ENCODE measurements at places on chromosomes 13 and 19.

- DNase-seq: no peak
Observed at GRCh38 chr13:20566468-20566897, 474 bp upstream of the IFT88 start.

DNA sequence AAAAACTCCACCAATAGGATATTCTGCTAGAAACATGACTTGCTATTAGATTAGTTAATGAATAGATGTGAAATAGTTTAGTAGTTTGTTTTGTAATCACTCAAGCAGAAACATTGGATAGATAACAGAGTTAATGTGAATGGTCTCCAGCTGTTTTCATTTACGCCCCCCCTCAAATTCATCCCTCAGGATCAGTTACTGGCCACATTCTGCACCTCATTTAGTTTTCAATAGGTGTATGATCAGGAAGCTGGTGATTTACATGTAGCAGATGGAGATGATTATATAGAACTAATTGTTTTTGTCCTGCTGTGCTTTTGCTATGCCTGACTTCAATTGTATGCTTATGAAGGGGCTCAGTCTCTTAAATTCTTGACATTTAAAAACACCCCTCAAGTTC is 759.0 kb downstream of the SLITRK6 start:
- no peak for DNase-seq

DNA sequence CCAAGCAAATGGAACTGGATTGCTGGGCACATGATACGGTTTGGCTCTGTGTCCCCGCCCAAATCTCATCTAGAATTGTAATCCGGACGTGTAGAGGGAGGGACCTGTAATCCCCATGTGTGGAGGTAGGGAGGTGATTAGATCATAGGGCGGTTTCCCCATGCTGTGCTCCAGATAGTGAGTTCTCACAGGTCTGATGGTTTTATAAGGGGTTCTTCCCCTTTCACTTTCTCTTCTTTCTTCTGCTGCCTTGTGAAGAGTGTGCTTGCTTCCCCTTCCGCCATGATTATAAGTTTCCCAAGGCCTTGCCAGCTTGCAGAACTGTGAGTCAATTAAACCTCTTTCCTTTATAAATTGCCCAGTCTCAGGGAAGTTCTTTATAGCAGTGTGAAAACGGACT is 32.6 kb upstream of the MTIF3 start:
- DNase-seq: no peak

DNA sequence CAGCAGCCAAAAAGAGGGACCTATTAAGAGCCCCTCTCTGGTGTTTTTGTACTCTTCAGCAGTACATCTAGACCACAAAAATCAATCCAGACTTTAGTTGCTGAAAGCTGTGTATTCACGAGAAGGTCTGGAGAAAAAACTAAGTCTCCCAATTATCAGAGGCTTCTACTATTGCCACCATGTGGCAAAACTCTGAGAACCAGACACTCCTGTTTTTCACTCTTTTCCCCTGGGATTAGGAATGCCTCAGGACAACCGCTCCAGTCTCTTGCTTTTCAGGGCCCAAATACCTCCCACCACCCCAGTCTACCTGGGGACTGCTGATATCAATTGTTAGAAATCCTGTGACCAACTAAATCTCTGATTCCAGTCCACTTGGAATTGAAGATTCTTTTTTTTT is 30.1 kb upstream of the OBI1 start:
- DNase-seq: no peak

GRCh38 chr13:43195112-43195511 is 171.7 kb downstream of the DNAJC15 start:
- DNase-seq: no peak

GRCh38 chr19:13169769-13170168 is 19.6 kb downstream of the IER2 start:
- DNase-seq: no peak

DNA sequence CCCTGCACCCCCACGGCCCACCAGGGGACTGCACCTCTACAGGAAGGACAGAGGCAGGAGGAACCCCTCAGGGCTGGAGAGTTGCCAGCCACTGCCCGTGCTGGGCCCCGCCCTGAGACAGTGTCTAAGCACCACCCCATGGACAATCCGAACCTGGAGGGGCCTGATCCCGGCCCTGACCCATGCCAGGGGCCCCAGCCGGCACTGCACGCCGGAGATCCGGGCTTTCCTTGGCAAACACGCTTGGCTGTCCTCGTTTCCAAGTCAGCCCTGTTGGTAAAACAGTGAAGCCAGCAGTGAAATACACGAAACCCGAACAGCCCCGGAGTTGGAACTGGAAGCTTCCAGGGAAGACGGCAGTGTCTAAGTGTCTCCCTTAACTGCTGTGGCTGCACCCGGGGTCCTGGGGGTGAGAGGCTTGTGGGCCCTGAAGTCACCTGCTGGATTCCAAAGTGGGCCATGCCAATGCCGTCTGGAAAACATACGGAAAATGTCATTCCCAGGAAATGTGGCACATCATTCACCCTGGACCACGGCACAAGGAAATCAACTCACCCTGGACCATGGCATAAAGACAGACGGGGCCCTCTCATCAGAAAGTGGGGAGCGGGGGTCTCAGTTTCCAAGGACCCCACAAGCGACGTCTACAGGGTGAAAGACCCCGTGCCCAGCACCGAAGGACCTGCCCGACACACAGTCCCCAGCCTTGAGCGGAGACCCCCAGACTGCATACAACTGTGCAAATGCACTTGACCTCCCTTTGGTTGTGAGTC is 30.9 kb downstream of the RASA3 start:
- DNase-seq: no peak

- no peak for DNase-seq
Observed at GRCh38 chr19:5567360-5567969, at the start of gene TINCR. TSS of gene TINCR (minus strand) at chr19:5567953.

DNA sequence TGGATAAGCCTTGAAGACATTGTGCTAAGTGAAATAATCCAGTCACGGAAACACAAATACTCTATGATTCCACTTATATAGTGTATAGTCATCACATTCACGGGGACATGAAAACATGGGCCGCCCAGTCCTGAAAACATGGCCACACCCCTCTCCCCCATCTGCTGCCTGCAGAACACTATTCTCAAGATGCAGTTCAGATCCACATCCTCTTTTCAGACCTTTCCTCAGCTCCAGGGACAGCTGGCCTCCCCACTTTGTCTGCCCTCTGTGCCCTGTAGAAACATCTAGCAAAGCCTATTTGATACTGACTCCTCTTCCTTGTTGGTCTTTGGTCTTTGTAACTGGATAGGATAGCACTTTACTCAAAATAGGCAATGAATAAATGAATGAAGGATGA is 8.3 kb downstream of the RFX2 start:
- DNase-seq: no peak

- DNase-seq: no peak
Observed at GRCh38 chr19:5587661-5588060, 19.9 kb upstream of the TINCR start.

DNA sequence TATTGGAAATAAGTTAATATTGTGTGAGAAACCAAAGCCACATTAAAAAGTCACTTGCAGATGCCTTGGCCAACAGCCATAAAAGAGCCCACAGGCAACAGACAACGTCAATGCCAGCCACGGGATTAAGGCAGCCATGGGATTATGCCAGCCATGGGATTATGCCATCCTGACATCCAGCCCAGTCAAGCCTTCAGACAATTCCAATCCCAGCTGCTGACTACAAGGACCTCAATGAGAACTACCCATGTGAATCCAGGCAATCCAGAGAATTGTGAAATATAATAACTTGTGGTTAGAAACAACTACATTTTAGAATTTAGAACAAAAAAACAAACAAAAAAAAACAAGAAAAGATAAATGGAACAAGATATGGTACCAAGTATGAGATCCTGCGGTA is 356.6 kb downstream of the EFNB2 start:
- DNase-seq: no peak

GRCh38 chr13:30751183-30751933 is 16.0 kb downstream of the ALOX5AP start:
- no peak for DNase-seq

GRCh38 chr13:71702253-71702652 is 164.8 kb downstream of the DACH1 start:
- no peak for DNase-seq

- DNase-seq: no peak
Observed at GRCh38 chr13:53013113-53013512, 15.5 kb upstream of the OLFM4 start.

DNA sequence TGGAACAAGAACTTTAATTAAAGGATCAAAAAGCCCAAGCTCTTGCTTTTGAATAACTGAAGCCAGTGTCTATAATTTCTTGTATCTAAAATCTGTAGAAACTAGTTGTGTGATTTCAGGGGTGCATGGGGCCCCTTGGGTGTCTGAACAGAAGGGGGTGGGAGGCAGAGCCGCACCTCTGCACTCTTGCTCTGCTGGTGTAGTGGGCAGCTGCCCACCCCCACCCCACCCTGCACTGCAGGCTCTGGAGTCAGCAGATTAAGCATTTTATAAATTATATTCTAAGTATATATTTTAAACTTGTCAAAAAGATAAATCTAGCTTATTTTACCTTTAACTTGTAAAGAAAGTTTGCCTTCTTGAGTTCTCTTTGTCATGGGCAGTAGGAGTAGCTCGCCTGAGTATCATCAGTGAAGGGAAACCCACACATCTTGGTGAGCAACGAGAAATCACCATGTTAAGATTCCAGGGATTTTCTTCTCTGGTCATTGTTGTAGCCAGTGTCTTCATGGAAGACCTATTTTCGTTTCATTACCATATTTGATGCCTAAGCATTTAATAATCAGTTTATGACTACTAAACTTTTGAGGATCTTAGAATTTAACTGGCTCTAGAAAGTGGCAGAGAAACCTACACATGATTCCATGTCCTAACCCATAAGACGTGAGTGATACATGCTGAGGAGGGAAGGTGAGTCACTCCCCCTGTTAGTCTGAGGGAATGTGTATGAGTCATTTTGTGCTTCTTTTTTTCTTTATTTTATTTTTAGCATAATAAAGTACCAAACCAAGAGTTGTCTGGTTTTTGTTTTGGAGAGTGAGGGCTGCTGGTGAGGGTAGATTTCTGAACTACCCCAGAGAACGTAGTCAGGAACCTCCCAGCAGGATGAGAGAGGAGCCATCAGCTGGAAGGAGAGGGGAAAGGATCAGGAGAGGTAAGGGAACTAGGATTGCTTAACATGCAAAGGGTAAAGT is 7.7 kb downstream of the UBE2L5 start:
- DNase-seq: no peak

GRCh38 chr19:1266916-1267476 is 2.1 kb upstream of the CIRBP start:
- no peak for DNase-seq

DNA sequence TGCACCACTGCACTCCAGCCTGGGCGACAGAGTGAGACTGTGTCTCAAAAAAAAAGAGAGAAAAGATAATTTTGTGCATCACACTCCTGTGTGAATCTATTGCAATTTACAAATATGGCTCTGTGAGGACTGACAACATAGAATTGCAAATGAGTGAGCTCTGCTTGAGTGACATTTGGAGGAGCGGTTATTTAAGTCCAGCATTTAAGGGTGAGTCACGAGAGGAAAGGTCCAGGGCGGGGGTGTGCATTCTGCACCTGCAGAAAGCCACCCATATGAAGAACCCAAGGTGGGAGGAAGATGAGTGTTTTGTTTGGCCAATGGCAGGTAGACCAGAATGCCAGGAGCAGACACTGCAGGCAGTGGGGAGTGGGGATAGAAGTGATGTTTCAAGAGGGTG is 58.5 kb downstream of the DGKH start:
- no peak for DNase-seq

DNA sequence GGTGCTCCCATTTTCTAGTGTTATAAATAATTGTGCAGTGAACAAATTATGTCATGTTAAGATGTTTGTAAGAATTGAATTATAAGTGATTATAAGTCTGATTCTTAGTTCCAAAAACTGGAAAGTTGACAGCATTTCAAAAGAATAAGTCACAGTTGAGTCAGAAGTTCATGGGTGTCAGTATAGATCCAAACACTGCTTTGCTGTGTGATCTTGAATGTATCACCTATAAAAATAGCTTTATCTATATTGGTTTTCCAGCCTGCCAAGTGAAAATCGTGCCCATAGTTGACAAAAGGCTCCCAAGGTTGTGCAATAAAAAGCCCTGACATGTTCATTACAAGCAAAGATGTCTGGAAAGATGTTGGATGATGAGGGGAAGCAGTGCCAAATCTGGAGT is 336.0 kb downstream of the MTUS2 start:
- DNase-seq: no peak

GRCh38 chr13:102395174-102395573 is 6.7 kb downstream of the FGF14 start:
- no peak for DNase-seq

DNA sequence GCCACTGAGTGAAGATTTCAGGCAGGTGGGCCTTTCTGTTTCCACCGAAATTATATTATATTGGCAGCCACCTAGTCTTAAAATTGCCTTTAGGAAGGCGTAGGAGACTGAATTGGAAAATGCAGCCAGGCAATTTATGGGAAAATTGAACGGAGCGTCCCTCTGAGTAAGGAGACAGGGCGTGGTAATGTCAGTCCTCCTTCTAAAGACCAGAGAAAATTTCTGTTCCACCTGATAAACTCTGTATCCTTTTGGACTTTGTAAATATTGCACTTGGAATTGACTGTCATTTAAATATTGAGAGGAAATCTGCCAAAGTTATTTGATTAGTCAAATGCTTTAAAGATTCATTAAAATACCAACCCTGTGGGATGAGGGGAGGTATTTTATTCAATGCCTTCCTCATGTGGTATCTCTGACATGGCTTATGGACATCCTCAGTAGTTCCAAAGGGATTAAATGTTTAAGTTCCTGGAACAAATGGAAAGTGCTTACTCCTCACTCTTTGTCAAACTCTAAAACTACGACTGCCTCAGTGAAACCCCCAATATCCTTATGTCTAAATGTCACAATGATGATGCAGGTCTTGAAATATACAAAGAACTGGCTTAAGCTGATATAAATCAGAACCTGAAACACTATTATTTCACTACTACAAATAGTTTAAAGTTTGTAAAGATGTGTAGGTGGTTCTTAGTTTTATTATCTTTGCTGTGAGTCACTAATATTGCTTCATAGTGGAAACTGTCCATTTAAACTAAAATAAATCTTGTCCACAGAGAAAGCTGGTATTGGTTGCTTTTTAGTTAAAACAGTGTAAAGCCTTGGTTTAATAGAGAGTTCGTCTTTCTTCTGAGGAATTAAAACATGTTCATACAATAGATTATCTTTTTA is 203.2 kb downstream of the FGF14 start:
- no peak for DNase-seq

DNA sequence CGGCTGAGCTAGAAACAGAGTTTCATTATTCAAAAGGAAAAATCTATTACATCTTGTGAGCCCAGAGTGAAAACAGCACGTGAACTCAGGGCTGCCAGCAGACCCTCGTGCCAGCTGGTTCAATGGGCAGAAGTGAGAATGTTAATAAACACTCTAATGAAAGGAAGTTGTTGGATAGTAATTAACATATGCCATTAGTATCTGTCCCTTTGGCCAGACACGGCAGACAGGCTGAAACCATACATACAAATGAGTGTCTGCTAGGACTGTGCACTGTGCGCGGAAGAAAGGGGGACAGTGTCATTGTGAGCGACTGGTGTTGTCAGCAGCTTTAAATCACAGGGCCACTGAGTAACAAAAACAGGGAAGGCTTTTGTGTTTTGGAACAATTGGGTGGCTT is 121.9 kb upstream of the TSC22D1 start:
- DNase-seq: no peak

Measured in cortex of kidney (tissue), 1 donor.